NCI-H2107 (cell line): ENCODE measurements at places on chromosomes 13 and 19.

DNA sequence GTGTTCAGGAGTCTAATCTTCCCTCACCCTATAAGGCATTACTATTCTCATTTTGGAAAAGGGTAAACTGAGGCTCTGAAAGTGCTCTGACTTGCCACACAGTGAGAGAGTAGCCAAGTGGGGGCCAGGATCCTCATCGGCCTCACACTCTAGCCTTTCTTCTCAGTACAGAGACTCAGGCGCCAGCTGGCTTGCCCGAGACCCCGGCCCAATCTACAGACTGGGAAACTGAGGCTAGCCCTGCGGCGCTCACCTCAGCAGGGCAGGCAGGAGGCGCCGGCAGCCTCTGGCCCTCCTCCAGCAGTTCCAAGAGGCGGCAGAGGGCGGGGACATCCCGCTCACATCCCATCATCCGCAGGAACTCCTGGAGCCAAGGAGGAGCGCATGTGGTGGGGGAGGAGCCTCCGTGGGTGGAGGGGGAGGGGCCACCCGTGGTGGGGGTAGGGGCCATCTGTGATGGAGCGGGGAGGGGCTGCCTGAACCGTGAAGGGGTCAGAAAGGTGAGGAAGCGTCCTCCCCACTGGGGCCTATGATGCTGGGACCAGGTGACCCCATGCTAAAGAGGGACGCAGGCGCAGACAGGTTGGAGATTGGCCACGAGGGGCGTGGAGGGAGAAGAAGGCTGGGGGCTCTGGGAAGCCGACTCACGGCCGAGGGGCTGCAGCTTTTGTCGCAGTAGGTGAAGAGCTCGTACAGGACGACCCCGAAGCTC, 8.7 kb upstream of the INSL3 start:
- DNase-seq, result no peak

GRCh38 chr19:44800461-44800860, 8.4 kb upstream of the BCAM start:
- DNase-seq, result peak; percentile 63

DNA sequence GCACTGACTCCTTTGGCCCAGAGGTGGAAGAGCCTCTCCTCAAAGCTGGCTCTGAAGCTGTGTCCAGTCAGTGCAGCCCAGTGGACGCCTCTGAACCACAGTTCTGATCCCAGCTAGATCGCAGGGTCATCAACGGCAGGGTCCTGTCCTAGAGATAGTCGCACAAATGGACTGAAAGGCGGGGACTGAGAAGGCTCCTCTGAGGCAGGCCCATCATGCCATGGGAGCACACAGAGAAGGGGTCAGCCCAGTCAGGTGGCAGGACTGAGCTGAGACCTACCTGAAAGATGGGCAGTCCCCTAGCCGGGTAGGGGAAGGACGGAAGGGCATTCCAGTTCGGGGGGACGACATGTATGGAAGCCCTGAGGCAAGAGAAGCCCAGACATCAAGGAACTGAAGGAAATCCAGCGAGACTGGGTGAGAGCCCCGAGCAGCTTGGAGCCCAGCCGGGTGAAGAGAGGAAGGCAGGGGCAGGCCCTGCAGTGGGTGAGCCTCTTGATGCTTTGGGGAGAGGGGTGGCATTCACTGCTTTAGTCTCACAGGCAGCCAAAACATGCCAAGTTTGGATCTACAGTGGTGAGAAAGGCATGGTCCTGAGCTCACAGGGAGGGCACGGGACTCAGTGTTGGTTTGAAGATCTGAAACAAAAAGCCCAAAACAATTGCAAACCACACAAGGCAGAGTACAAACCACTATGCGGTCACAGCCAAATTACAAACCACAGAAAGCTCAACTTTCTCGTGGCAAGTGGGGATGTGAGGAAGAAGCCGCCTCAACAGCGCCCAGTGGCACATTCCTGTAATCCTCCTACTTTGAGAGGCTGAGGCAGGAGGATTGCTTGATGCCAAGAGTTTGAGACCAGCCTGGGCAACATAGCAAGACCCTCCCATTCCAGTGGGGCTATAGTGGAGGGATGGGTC, 10.0 kb downstream of the CALM3 start:
- DNase-seq, result no peak

- DNase-seq, result no peak
These were observed 16.3 kb downstream of the DOCK9 start for GRCh38 chr13:98961503-98962105.

DNA sequence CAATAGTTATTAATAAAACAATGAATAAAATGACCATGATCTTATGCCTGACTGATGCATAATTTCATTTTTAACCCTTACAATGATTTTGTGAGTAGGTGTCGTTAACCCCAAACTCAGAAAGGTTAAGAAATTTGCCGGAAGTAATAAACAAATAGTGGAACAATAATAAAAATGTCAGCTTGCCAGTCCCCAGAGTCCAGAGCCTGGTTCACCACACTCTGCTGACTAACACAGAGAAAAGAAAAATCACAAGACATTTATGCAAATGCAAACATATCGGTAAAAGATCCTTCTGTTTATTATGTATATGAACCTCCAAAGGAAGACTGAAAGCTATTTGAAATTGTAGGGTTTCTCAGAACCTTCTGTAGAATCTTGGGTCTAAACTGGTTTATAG, 563.7 kb downstream of the EFNB2 start:
- no peak for DNase-seq

GRCh38 chr19:43562698-43563241, 12.6 kb downstream of the XRCC1 start:
- DNase-seq, result peak; percentile 42

DNA sequence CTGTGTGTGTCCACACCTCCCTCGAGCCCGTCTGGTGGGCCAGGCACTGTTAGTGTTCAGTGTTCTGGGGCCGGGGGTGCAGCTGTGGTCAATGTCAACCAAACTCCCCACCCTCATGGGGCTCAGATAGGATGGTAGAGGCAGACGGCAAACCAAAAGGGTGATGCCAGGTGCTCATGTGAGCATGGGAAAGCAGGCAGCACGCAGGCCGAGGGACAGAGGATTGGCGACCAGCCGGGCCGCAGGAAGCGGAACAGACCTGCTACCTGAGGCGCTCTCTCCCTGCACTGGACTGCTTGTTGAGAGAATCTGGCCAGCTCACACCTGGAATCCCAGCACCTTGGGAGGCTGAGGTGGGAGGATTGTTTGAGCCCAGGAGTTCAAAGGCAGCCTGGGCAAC, 29.1 kb downstream of the DHX34 start:
- DNase-seq, result no peak

- no peak for DNase-seq
These were observed 1074.9 kb downstream of the PCDH17 start for GRCh38 chr13:58706421-58706820.

GRCh38 chr19:51121257-51121656, 3.4 kb upstream of the SIGLEC9 start:
- DNase-seq, result no peak
